ENCODE measurements at places on chromosomes 13 and 19.

DNA sequence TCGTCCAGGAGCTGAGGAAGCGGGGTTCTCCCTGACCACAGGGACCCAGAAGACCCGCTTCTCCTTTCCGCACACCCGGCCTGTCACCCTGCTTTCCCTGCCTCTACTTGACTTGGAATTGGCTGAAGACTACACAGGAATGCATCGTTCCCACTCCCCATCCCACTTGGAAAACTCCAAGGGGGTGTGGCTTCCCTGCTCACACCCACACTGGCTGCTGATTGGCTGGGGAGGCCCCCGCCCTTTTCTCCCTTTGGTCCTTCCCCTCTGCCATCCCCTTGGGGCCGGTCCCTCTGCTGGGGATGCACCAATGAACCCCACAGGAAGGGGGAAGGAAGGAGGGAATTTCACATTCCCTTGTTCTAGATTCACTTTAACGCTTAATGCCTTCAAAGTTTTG lies 18.9 kb downstream of the VASP start:
- DNase-seq, result peak; percentile 70

DNA sequence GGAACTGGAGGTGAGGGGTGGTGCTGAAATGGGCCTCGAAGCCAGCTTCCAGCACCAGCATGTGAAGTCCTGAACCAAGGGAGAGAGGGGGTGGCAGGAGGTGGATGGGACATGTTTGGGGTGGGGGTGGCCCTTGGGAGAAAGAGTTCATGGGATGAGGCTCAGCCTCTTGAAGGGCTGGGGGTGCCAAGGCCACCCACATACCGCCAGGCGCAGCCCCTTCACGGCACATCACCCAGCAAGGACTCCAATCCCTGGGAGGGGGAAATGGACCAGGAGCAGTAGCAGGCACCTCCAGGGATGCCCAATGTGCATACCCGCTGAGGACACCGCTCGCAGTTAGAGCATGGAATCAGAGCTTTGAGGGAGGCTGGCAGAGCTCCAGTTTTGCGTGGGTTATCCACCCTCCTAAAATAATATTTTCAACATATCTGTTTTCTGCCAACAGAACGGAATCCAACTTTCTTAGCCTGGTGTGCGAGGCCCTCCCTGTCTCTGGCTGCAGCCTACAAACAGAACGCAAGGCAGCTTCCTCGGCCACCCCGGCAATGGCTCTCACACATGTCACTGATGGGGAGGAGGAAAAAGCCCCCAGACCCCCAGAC lies 140.5 kb upstream of the VSTM2B start:
- no peak for DNase-seq

DNA sequence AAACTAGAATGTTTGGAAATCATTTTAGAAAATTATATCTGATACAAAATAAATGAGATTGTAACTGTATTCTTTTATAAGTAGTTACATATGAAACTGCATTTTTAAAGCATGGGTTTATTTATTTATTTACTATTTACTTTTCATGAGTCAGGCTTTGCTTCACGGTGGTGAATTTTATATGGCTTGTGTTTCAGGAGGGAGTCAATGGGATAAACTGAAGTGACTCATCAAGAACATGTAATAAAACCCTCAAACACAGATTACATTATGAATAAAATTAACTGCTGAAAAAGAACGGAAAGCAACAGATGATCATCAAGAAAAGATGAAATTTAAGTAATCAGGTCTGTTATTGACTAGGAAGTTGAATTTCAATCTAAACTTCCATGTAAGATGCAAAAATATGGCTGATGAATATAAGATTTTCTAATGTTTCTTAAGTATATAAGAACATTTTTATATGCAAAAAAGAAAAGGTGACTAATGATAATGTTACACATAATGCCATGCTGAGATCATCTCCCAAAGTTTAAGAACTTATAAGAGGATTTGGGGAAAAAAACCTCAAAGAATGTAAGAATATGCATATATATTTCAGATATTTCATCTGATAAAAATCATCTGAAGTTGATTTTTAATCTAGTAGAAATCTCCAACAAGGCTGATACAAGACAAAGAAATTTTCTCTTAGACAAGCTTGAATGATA lies 383.6 kb downstream of the SLITRK1 start:
- peak; percentile 55 for DNase-seq

DNA sequence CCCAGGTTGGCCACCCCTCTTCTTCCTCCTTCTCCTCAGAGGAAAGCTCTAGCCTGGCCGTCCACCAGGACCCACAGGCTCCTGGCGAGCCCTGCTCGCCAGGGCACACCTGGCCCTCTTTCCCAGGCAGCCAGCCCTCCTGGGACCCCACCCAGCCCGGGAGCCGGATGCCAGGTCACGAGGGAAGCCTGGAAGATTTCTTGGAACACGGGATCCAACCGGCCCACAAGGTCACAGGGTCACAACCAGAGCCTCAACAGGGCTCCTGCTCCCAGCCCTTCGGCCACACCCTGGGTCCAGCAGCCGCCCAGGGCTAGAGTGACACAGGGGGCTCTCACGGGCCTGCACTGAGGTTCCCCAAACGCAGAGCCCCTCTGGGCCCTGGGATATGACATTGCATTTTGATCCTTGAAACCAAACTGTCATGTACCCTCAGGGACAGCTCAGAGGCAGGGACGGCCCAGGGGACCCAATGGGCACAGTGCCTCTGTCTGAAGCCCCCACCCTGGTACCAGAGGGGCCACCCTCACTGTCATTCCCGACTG lies 5.5 kb downstream of the MKNK2 start:
- no peak for DNase-seq

GRCh38 chr13:102847272-102848234 lies 1.7 kb downstream of the ERCC5 start:
- no peak for DNase-seq

DNA sequence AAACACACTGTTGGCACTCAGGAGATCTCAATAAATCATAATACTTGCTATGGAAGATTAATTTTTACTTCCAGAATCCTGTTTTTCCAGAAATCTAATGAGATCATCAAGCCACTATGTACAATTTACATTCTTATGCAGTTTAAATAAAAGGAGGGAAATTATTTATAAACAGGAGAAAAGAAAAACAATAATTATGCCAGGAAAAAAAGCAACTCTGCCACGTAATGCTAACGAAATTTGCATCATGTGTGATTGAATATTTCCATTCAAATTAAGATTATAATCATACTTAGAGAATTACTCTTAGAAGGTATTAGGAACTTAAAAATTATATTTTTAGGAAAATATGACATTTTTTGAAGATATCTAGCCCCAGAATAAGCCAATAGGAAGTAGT lies 13.0 kb downstream of the FAM124A start:
- DNase-seq, result no peak

DNA sequence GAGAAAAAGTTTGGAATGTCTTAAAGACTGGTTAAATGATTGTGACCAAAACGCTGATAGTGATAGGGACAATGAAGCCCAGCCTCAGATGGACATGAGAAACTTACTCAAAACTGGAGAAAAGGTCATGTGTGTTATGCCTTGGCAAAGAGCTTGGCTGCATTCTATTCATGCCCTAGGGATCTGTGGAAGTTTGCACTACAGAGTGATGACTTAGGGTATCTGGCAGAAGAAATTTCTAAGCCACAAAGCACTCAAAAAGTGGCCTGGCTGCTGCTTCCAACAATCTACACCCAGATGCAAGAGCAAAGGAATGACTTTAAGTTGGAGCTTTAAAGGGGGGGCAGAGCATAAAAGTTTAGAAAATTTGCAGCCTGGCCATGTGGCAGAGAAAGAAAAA lies 521.3 kb downstream of the UQCRFS1 start:
- DNase-seq, result no peak

DNA sequence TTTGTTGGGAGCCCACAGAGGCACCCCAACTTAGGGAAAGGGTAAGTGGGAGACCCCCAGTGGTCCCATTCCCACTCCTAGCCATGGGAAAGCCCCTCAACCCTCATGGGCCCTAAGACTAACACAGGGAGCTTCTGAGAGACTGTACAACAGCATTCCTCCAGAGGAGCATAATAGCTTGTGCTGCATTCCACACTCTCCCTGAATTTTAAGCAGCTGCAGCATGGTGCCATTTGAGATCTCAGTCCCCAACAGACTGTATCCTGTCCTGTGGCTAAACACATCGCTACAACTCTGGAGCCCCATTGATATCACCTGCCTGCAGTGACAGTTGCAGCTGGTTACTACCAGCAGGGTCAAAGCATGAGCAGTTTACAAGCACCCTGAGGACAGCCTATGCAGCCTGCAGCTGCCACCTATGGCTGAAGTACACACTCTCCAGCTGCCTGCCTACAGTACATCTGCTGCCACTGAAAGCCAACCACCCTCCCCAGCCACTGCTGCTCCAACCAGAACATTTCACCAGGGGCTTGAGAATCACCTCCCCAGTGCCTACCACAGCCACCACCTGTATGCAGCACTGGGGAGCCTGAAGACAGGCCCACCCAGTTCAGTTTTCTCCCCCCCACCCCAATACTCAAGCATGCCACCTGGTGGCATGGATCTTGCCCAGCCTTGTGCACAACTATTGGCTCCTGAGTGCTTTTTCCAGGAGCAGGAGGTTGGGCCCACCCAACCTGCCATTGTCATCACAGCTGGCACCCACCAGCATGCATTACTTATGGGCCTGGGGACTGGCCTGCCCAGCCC lies 557.3 kb downstream of the GPC5 start:
- no peak for DNase-seq

GRCh38 chr13:39411511-39411910 lies 191.5 kb downstream of the LHFPL6 start:
- DNase-seq, result no peak

GRCh38 chr13:106649495-106649894 lies 81.6 kb upstream of the ARGLU1 start:
- DNase-seq, result peak; percentile 74

GRCh38 chr13:105952233-105952972 lies 583.1 kb downstream of the EFNB2 start:
- DNase-seq, result no peak

GRCh38 chr13:113559901-113560644 lies 24.5 kb upstream of the TFDP1 start:
- no peak for DNase-seq

DNA sequence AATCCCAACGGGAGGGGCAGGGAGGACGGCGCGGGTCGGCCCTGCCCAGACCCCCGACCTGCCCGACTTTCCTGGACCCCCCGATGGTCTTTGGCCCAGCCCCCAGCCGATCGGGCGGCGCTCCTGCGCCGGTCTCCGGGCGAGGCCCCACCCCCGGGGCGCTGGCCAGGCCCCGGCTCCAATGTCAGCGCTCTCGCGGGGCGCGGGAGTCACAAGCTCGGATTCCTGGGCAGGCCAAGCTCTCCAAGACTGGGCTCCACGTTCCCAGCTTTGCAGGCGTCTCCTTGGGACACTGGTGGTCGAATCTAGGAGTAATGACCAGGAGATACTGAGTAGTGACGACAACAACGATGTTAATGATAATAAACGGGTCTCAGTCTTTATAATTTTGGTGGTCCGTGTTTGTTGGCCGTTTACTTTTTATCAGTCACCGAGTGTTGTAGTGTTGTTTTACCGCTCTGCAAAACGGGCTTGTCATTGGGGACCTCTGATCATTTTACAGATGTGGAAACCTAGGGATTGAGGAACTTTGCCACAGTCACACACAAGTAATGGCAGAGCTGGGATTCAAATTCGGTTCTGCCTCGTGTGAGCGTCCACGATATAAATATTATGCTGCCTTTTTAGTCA lies 545 bp downstream of the RAD23A start:
- peak; percentile 78 for DNase-seq

GRCh38 chr19:45667620-45668341 lies at the start of gene GIPR:
Gene GIPR, plus strand, starts transcription at chr19:45668221. Its CDS starts 1,300 bp downstream, at chr19:45669521.
- no peak for DNase-seq

DNA sequence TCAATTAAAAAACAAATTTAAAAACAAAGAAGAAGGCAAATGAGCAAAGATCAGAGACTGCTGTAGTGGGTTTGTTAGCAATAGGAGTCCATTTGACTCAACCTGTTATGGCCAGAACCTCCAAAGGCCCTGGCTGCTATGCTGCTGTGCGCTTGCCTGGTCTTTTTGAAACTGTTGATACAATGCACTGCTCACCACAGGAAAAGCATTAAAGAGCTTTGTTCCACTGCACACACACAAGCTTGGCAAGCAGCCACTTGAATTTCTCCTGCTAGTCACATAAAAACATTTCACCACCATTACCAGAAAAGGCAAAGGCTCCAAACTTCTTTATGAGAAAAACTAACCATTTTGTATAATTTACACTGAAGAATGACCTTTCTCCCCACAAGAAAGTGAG lies 132.2 kb downstream of the FREM2 start:
- DNase-seq, result no peak

- no peak for DNase-seq
Observed at GRCh38 chr13:21316376-21316775, 139.9 kb downstream of the MRPL57 start.

GRCh38 chr13:49495783-49496762 lies at the start of gene PHF11:
Gene PHF11, plus strand, starts transcription at chr13:49495953. Its CDS starts 49 bp downstream, at chr13:49496002.
- DNase-seq, result peak; percentile 16

DNA sequence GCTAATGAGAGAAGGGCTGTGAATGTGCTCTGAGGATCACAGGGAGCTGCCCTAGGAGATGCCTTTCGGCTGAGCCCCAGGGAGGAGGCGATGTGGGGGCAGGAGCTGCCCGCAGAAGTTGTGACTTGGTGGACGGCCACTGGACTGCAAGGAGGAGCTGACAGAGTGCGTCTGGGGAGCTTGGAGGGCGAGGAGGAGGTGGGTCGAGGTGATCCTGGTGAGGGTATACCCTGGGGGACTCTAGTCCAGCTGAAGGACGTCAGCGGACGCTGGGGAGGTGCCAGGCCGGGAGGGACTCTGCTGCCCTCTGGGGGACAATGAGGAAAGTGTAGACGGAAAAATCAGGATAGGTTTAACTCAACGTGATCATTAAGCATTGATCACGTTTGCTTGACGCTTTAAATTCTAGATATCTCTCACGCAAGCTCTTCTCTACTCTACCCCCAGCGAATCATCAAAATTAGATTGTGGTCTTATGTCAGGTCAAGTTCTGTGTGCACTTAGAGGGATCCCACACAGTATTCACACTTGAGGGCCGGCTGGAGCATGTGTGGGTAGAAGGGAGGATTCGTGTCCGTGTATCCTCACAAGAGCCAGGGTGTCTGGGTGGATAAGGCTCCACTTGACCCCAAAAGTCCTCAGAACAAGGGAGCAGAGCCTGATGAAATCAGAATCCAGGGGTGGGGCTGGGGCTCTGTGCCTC lies 3.3 kb upstream of the CEACAM7 start:
- no peak for DNase-seq

GRCh38 chr19:29923653-29924052 lies 18.4 kb upstream of the URI1 start:
- no peak for DNase-seq

GRCh38 chr19:51607077-51607476 lies 23.1 kb downstream of the SIGLEC5 start:
- no peak for DNase-seq

DNA sequence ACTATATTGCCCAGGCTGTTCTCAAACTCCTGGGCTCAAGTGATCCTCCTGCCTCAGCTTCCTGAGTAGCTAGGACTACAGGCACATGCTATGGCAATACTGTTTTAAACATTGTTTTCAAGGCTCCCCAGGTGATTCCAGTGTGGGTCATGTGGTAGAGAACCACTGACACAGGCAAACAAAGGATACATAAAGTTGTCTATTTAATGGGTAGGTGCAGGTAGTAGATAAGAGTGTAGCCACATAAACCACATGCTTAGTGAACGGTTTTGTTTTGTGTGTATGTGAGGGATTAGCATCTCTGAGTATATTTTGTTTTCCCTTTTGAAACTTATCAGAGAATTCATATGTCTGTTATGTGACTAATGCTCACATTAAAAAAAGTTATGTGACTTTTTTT lies 36.7 kb downstream of the USPL1 start:
- DNase-seq, result no peak

Data from NCI-H226 (cell line).